ENCODE measurements at places on chromosomes 2 and 18.

DNA sequence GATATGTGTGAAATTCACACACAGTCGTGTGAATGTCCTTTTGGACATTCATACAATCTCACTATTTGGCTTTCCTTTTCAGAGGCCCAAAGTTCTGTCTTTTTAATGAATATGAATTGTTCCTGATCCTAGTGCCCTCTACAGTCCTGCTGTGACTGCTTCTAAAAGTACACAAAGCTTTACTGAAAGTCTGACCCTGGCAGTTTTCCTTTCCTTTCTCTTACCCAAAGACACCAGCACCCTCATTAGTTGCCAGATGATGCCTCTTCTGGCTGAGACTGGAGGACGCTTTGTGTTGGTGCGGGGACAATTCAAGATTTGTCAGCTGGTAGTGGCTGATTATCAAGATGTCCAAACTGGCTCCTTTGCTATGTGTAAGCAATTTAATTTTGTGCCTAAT lies 81.8 kb upstream of the CDCA7 start:
- DNase-seq = no peak

- peak; percentile 44 for DNase-seq
Observed at GRCh38 chr2:58140508-58141072, 94.0 kb downstream of the VRK2 start.

GRCh38 chr2:152411154-152411553 lies 76.2 kb downstream of the FMNL2 start:
- no peak for DNase-seq

DNA sequence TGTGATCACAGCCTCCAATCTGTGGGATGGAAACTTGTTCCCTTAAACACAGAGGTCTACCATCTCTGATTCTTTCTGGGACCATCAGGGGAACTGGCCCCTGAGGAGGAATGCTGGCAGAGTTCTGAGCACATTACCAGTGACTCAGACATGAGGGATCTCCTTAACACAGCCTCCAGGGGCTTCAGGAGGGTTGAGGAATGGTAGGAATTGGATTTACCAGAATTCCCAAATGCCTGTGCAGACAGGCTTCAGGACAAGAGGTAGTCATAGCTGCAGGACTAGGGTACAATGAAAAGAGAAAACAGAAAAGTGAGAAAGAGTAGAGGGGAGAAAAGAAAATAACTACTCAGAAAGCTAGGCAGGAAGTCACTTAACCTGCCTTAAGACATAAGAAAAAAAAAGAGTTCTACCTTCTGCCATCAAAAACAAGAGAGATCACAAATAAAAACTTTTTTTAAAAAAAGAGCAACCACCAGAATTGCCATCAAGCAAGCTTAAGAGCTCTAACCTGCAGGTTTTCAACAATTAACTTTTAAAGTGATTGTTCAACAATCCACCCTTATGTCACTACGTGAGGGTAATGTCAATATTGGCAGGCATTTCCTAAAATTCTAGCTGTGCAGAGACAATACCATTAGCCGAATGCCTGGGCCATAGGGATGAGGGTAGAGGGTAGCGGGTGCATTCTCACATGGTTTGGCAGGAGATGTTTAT lies 524.4 kb downstream of the BCL11A start:
- no peak for DNase-seq

DNA sequence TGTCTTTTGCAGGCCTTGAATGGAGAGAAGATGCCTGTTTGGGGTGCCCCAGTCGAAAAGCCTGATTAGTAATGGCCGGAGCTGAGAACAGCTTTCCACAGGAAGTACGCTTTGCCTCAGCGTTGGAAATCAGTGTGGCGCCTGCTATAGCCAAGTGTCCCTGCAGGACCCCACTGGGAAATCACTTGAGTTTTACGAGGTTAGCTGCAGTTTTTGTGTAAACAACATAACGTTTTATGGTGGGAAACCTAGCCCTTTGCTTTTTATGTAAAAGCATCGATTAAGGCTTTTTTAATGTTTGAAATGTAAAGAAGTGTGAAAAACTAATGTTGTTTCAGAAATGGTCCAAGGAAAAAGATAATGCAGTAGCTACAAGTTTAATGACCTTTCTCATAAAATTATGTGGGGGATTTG lies 234.2 kb downstream of the TTC32 start:
- no peak for DNase-seq

- peak; percentile 39 for DNase-seq
Observed at GRCh38 chr2:212421556-212422334, 116.9 kb downstream of the ERBB4 start.

DNA sequence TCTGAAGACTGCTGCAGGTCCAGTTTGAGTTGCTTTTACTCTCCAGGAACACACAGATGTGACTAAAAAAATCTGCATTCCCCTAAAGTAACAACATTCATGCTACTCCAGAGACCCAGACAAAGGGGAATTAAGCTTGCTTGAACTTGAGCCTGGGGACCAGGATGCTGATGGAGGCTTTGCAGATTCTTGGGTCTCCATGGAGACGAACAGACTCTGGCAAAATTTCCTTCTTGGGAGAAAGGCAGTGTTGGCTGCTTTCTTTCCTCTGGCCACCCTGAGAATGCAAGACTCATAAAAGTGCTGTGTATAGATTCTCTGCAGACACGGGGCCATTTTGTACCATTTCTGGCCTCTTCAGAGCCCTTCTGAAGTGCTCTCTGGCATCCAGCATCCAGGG lies 112.0 kb downstream of the ACTR3 start:
- no peak for DNase-seq

- no peak for DNase-seq
Observed at GRCh38 chr2:159910951-159911350, 112.9 kb upstream of the CD302 start.

GRCh38 chr18:37586656-37587225 lies 21.1 kb upstream of the CELF4 start:
- no peak for DNase-seq

- DNase-seq = no peak
Observed at GRCh38 chr2:239747274-239747673, 277.9 kb downstream of the NDUFA10 start.

- DNase-seq = no peak
Observed at GRCh38 chr2:104049981-104050380, 803.9 kb upstream of the POU3F3 start.

DNA sequence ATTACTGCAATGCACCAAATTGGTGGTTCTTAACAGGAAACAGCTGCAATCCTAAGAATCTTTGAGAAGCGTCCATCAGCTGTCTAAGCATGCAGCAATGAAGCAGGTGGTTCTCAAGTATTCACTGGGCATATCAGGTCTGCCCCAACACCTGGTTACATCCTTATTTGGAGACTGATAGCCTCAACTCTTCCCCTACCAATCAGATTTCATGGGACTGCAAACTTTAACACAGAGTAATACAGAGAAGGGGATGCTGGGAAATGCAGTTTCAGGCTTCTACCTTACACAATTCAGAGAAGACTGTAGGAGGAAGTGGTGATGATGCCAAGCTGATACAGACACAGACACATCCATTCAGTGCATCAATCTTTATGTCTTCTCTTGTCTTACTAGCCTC lies 240.5 kb downstream of the BCL2 start:
- no peak for DNase-seq

DNA sequence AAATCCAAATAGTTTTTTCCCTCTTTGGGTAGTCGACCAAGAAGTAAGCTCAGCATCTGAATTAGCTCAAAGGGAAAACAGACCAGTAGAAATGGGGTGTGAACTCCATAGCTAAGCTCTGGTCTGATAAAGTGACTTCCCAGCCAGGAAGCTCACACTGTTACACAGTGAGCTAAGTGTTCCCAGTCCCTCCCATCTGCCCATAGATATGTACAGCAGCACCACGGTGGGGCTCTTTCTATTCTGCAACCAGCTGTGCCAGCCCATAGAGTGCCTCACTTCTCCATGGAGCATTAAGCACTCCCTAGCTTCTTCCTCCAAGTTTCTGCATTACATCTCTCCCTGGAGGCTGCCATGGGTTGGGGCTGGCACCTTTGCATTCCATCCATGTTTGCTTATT lies 27.6 kb upstream of the NEMP2 start:
- DNase-seq = no peak

GRCh38 chr2:232873909-232874641 lies 4.0 kb downstream of the SNORC start:
- no peak for DNase-seq

DNA sequence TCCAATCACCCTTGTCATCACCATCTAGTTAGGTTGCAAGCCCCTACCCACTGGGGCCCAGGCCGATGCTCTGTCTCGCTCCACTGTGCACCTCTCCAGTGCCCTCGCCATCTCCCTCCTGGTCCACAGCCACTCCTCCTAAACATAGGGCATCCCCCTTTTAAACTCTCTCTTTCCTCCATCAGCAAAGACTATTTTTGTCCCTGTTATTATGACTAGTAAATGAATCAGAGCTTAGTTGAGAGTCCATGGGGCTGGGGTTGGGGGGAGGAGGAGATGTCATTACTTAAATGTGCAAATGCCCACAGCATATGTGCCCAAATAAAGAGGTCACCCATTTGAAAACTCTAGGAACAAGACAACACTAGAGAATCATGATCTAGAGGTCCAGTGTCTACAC lies 167.4 kb downstream of the TRABD2A start:
- DNase-seq = peak; percentile 39

DNA sequence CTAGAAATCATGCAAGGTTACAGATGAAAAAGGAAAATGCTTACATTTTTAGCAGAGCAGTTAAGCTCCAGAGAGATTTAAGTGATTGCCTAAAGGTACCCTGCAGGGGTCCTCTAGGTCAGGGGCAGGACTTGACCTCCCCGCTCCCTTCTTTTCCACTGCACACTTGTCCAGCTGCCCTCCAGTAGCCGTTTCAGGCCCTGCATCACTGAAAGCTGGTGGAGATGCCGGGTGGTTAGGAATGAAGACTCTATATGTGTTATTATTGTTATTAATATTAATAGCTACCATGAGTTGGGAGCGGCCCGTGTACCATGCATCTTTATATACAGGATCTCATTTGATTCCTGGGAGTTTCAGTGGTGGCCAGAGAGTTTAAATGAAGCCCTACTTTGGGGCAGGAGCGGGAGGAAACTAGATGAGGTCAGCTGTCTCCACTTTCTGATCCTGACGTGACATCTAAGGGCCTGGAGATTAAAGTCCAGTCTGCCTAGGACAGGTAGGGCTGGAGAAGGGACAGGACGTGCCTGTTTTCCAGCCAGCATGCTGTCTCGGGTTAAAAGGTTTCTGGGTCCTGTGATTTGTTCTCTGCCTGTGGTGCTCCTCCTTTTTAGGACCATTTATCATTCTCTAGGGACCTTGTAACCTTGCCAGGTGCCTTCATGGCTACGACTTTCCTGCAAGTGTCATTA lies 2.1 kb downstream of the TMEM37 start:
- no peak for DNase-seq

DNA sequence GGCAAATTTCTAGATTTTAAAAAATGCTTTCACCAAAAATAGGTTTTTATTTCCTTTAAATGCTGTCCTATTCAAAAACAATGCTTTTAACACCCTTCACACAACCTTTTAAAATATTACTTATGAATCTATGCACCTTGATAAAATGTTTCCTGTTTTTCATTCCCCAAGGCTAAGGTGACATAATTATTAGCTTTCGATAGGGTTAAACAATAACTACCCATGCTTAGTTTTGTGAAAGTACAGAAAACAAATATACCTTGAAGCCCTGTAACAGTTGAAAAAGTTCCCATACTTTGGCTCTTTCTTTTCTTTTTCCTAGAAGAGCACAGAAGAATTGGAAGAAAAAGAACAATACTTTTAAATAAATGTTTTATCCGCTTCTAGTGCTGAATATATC lies 54.9 kb upstream of the ITPRID2 start:
- no peak for DNase-seq

DNA sequence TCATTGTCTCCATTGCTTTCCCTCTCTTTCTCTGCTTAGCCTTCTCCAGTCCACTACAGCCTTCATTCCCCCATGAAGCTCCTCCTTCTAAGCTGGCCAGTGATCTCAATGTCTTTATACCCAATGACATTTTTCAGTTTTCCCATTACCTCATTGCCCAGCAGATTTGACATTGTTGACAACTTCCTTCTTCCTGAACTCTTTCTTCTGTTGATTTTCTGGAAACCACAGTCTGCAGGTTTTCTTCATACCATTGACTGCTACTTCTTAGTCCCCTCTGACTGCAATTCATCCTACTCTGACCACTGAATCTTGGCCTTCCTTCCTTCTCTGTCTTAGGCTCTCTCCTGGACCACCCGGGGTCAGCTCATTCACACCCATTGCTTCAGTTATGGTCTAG lies 22.9 kb upstream of the SPP2 start:
- DNase-seq = no peak

GRCh38 chr18:33424266-33424946 lies 16.1 kb downstream of the CCDC178 start:
- DNase-seq = no peak

GRCh38 chr2:169230204-169230603 lies 132.1 kb downstream of the LRP2 start:
- DNase-seq = no peak

DNA sequence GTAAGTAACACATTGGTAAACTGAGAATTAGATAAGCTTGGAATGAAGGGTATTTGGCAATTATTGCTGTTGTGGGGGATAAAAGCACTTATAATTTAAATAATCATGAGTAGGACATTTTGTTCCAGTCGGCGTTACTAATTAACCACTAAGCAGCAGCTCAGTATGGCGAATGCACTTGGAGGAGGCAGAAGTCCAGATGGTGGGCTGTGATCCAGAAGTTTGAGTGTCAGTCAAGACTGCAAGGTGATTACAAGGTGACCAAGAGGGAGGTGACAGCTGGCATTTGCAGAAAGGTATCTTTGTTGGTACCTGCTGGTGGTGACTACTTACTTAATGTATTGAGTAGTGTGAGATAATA lies 643.6 kb upstream of the FAM98A start:
- no peak for DNase-seq

DNA sequence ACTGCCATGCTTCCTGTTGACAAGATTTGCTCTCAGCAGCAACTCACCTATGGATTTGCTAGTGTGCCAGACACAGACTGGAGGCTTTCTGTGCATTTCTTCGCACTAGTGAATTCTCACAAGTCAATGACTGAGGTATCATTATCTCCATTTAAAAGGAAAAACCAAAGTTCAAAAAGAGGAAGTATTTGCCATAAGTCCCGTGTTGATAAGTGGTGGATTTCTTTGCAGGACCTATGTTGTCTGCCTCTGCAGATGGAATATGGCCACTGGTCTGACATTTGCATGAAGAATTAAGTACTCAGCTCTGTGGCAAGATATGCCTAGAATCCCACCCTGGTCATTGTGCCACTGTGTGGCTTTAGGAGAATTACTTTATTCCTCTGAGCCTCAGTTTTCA lies 299.6 kb downstream of the PAX3 start:
- no peak for DNase-seq

DNA sequence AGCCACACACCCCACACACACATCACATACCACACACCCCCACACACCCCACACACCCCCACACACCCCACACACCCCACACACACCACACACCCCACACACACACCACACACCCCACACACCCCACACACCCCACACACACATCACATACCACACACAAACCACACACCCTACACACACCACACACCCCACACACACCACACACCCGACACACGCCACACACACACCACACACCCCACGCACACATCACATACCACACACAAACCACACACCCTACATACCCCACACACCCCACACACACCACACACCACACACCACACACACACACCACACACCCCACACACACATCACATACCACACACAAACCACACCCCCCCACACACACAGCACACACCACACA lies 22.4 kb downstream of the TWIST2 start:
- no peak for DNase-seq

All from AG08395 (cell line).